Naive thymus-derived CD8-positive, alpha-beta T cell (primary cell): ENCODE measurements at places on chromosomes 7 and 10. TPM values are rescaled to one million over a fixed set of nuclear protein-coding genes. Genes with fewer than 3 reads are reported as not detected.

VGF gene
- not detected for total RNA-seq

LIPF gene
- not detected for total RNA-seq

CYP2C18 gene
- total RNA-seq = not detected

COL26A1 gene
- not detected for total RNA-seq

GRCh38 chr10:114713525-114714090, 55.5 kb upstream of the ABLIM1 start:
- no peak for DNase-seq

GRCh38 chr10:104274762-104275721, 6.1 kb downstream of the GSTO2 start:
- DNase-seq = peak; percentile 24

- no peak for DNase-seq
Measured at GRCh38 chr7:36188906-36189305, 35.9 kb downstream of the EEPD1 start.
